ENCODE measurements at places on chromosomes 4 and X.

GRCh38 chrX:136639506-136640176 lies 8.3 kb upstream of the CD40LG start:
- no peak for DNase-seq

GRCh38 chr4:66340286-66340893 lies 670.1 kb upstream of the EPHA5 start:
- DNase-seq, result no peak

DNA sequence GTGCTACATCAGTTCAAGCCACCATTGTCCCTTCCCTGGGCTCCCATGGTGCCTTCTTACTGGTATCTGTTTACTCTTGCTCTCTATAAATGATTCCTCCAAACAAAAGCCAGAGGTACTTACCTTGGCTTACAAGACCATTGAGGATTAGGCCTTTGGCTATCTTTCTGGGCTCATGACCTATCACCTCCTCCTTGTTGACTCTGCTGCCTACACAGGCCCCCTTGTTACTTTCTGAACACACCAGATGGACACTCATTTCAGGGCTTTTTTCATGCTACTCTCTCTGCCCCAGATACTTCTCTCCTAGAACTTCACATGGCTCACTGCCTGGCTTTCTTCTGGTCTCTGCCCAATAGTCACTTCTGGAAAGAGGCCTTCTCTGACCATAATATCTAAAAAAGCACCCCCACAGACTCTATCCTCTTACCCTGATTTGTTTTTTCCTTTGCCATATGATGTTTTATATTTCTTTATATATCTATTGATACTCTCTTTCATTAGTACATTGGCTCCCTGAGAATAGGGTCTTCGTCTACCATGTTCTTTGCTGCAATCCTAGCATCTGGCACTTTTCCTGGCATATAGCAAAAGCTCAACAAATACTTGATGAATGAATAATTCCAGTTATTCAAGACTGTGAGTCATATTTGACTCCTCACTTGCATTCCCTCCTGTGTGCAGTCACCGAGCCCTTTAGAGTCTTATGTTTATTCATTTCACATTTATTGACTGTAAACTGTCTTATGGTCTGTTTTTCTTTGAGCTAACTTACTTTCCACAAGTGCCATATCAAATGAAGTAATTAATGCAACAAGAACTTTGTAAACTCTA lies 27.1 kb upstream of the TAPT1 start:
- DNase-seq, result no peak

GRCh38 chr4:14726877-14727361 lies 275.4 kb upstream of the CPEB2 start:
- DNase-seq, result peak; percentile 11

DNA sequence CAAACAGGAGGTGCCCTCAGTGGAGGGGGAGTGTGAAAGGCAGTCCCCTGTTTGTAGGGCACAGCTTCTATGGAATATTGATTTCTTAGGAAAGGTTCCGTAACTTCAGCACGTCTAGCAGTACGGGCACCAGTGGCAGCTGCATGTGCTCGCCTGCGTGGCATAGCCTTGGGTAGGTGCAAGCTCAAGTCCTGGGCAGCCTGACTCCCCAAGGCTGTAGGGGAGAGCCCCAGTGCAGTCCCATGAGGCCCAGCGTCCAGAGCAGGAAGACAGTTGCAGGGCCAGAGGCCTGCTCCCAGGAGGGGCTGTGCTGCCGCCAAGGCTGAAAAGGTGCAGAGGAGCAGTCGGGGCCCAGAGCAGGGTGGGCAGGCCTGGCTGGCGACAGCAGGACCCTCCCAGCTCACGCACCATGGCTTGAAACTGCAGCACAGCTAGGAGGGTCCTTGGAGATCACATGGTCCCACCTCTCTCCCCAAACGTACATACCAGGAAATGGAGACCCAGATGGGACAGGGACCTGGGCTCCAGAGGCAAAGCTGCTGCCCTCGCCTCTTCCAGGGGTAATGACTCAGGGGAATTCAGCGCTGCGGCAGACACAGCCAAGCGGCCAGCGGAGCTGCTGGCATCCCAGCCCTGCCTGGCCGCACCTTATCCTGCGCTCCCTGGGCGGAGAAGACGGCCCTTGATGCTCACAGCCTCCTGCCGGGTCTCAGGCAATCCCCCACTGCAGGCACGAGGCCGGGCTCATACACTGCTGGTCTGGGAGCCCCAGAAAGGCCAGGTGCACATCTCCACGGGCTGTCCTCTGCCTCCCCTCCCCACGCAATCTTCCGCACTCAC lies 6.0 kb upstream of the DUSP9 start:
- DNase-seq, result no peak

DNA sequence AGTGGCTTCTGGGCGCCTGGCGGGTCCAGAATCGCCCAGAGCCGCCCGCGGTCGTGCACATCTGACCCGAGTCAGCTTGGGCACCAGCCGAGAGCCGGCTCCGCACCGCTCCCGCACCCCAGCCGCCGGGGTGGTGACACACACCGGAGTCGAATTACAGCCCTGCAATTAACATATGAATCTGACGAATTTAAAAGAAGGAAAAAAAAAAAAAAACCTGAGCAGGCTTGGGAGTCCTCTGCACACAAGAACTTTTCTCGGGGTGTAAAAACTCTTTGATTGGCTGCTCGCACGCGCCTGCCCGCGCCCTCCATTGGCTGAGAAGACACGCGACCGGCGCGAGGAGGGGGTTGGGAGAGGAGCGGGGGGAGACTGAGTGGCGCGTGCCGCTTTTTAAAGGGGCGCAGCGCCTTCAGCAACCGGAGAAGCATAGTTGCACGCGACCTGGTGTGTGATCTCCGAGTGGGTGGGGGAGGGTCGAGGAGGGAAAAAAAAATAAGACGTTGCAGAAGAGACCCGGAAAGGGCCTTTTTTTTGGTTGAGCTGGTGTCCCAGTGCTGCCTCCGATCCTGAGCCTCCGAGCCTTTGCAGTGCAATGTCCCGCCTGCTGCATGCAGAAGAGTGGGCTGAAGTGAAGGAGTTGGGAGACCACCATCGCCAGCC lies at the start of gene ATOH1:
TSS of gene ATOH1 (plus strand) at position 422 of the 663 bp plus-strand sequence. CDS start at position 596, 174 bp downstream.
- DNase-seq, result peak; percentile 60

- no peak for DNase-seq
Observed at GRCh38 chr4:140774956-140775355, 18.8 kb upstream of the TBC1D9 start.

DNA sequence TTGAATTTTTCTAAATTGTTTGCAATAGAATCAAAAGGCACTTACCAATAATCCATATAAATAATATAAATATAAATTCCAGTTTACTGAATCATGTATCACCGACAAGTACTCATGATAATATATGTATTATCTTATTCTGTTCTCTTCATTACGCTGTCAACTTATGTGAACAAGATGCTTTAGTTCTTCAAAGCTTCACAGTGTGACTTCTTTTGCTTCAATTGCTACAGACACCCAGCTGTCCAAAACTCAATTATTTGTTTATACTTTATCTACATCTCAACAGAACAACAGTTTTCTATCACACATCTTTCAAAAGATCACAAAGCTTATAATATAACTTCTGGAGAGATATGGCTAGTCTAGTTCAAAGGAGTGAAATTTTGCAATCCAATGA lies 1499.9 kb upstream of the PCDH10 start:
- no peak for DNase-seq

DNA sequence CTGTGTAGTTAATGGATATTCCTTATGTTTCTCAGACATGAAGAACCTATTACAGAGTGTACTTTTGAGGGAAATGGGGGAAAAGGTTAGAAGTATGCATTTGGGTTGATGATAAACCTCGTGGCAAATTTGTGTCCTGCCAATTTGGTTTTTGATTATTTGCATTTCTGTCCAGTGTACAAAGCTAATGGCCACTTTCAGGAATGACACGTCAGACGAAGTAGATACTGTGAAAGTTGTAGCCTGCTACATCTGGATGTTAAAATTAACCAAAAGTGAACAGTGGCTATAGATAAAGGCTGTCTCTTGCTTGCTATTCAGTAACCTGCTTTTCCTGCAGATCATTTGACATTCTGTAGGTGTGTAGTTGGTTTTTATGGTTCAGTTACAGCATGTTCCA lies 1.0 kb downstream of the PRDX4 start:
- peak; percentile 4 for DNase-seq
